ENCODE measurements at places on chromosomes 11 and 22. TPM values are rescaled to one million over a fixed set of nuclear protein-coding genes. Genes with fewer than 3 reads are reported as not detected.

GRCh38 chr22:44711690-44712555, 9.9 kb downstream of the PRR5 start:
- DNase-seq = no peak

DNA sequence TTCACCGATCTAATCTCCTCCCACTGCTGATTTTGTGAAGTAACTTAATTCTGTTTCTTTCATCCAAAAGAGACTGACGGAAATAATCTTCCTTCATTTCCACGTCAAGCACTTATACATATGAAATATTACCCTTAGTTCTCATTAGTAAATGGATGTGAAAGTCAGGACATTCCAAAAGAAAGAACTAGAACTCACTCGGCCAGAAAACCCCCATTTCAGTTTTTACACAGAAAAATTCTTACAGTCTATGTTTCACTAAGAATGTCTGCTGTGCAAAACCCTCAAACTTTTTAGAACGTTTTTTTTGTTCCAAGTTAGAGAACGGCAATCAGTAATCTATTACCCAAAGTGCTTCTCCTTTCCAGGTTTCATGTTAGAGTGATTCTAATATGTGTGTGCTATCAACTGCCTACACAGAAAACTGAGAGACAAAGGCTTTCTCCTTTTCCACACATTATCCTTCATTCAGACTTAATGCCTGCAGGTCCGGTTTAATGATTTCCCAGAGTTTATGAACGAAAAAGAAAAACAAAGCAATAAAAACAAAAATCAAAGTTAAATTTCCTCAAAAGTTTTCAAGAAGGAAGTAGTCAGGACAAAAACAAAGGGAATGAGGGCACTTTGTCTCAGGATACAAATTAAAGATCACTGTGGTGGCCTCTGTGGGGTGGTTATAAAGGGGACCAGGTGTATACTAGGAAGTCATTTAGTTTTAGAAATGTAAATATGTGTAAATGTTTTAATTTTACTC, 11.3 kb upstream of the SESN3 start:
- no peak for DNase-seq

GRCh38 chr11:108929241-108929640, 264.4 kb downstream of the DDX10 start:
- DNase-seq = peak; percentile 94

DNA sequence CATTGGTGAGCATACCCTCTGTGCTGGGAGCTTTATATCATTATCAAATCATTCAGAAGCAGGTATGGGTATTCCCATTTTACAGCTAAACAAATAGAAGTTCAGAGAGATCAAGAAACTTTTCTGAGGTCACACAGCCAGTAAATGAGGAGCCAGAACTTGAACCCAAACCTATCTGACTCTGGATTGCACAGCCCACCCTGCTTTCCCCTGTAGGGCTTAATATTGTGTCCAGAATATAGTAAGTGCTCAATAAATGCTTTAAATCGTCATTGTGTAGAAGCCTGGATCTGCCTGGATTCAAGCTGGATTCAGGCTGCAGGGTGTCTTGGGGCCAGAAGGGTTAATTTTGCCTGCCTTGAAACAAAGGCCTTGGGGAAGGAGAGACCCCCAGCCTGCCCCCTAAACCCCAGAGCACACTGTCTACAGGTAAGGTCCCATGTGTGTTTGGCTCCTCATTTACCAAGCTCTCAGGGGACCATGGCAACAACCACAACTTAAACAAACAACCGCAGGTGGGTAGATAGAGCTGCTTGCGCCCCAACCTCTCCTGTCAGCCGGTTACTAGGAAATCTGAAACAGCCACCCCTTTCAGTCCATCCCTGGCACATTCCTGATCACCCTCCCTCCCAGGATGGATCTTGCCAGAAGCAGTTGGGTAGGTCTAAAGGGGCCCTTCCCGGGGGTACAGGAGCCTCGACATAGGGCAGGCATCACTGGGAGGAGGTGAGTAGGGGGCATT, 3.0 kb upstream of the SEC14L3 start:
- no peak for DNase-seq

The ROBO4 gene
- 272 TPM for total RNA-seq

The MRPL11 gene
- 30.9 TPM for total RNA-seq

The CARD10 gene
- total RNA-seq = 57.1 TPM

The COMT gene
- total RNA-seq = 628 TPM

Measured in lung microvascular endothelial cell (primary cell).